ACHN (cell line): ENCODE measurements at places on chromosomes 6 and 20.

GRCh38 chr6:142301651-142302391, at the start of gene ADGRG6:
TSS of gene ADGRG6 (plus strand) at chr6:142302007. CDS start at chr6:142302330, 323 bp downstream.
- peak; percentile 59 for DNase-seq

DNA sequence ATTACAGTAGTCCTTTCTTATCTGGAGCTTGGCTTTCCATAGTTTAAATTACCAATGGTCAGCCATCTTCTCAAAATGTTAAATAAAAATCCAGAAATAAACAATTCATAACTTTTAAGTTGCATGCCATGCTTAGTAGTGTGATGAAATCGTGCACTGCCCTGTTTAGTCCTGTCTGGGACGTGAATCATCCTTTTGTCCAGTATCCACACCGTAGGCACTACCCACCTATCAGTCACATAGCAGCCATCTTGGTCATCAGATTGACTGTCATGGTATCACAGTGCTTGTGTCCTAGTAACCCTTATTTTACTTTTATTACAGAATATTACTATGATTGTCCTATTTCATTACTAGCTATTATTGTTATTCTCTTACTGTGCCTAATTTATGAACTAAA, 924.1 kb downstream of the EYS start:
- no peak for DNase-seq

GRCh38 chr20:45850926-45851325, 6.3 kb downstream of the ACOT8 start:
- DNase-seq, result no peak

DNA sequence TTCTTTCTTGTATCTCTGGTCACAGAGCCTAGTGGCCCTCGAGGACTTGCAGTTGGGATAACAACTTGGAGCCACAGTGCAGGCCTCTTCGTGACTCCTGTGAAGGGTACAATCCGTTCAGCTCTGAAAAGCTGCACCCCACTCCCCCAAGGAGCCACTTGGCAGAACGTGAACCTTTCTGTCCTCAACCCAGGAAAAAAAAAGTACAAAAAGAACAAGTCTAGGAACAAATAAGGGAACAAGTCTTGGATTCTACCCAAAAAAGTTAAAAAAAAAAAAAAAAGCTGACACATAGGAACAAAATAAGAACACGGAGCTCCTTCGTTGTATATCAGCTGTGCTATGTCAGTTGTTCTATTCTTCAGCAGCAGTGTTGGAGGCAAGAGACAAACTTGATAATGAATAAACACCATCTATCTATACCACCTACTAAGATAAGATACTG, 77.9 kb upstream of the TULP1 start:
- DNase-seq, result no peak

DNA sequence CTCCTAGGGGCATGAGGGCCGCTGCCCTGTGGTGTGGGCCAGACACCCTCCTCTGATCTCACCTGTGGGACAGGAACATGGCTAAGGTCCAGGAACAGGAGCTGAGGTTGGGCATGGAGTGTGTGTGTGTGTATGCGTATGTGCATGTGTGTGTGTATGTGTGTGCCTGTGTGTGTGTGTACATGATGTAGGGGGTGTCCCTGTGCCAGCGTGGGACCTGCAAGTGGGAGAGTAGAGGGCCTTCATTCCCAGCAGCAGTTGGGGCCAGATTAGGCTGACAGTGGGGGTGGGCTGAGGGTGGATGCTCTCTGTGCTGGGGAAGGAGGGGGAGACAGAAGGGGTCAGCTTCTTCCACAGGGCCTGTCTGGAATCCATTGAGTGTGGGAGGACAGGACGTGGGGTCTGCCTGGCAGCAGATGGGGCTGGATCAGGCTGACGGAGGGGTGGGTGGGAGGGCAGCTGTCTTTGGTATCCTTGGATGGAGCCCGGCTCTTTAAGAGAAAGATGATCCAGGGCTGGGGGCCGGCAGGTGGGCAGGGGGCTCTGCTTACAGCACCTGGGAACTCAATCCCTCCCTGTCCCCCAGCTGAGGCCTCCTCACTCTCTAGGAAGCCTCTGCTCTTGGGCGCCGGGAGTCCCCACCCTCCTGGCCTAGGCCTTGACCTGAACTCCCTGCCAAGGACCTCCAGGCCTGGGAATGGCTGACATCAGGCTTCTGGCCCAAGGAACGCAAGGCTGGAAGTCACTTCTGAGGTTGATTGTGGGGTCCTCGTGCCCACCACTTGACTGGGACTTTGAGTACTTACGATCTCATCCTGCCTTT, 44.0 kb downstream of the SPDEF start:
- no peak for DNase-seq

DNA sequence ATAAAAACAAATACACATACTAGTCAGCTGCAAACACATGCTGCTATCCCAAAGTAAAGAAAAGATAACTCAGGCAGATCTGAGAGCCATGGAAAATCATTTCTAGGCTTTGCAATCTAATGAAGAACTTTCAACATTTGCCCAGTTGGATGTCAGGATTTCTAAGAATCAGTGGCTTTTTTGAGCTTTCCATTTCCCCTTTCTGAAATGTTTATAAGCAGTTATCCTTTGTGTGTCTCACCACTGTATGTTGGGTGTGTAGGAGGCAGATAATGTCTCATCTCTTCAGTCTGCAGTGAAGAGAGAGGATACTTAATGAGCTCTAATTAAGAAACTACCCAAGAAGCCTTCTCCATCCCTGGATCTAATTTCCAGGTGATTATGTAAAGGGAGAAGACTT, 43.6 kb downstream of the RGS17 start:
- no peak for DNase-seq

- DNase-seq, result no peak
These were observed 13.6 kb downstream of the IP6K3 start for GRCh38 chr6:33732817-33733708.

DNA sequence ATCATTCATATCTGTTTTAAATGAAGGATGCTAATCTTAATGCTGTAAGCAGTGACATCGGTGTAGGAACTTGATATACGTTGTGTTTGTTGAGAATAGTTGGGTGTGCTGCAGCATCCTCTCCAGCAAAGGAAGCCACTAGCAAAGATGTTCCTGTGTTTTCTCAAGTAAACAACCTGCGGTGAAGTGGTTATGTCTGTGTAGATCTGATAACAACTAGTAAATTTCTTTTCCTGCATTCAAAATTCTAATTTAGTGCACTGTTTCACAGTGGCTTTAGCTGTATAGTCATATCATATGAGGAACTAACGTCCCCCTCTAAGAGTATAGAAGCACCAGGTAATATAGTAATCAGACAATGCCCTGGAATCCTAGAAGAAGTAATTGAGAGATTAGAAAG, 38.7 kb downstream of the NCOA7 start:
- no peak for DNase-seq

DNA sequence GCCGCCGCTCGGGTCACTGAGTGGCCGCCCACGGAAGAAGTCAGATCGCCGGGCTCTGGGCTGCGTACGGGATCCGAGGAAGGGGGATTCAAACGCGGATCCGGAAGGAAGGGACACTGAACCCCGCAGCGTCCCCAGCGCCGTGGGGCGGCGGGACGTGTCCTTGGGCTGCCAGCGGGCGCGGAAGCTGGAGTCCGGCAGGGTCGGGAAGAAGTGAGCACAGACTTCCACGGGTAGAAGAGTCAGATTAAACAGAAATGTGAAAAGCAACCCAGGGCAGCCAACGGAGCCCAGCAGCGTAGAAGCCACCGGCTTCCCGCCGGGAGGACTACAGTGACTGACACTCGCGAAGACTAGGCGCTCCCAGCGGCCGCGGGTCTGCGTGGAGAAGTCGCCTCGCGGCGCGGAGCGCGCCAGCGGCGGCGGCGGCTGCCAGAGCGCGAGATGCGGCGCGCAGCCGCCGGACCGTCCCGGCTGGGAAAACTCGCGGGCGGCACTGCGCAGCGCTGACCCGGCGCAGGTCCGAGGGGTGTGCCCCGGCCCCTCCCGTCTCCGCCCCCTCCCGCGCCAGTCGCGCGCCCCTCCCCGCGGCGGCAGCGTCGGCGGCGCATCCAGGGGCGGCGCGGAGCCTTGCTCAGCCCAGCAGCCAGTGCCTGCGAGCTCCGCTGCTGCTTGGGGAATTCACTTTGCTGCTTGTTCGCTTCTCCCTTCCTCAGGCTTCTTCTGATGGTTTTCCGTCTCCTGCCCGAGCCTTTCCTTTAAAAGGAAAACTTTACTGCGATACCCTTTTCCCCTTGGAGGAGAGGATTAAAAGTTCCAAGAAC, at the start of gene SAMD5:
Gene SAMD5, plus strand, starts transcription at position 649 of the 824 bp plus-strand sequence. CDS start 239 bp downstream, outside the sequence.
- DNase-seq, result peak; percentile 53

- no peak for DNase-seq
These were observed 186.7 kb upstream of the ARID1B start for GRCh38 chr6:156590482-156590881.

DNA sequence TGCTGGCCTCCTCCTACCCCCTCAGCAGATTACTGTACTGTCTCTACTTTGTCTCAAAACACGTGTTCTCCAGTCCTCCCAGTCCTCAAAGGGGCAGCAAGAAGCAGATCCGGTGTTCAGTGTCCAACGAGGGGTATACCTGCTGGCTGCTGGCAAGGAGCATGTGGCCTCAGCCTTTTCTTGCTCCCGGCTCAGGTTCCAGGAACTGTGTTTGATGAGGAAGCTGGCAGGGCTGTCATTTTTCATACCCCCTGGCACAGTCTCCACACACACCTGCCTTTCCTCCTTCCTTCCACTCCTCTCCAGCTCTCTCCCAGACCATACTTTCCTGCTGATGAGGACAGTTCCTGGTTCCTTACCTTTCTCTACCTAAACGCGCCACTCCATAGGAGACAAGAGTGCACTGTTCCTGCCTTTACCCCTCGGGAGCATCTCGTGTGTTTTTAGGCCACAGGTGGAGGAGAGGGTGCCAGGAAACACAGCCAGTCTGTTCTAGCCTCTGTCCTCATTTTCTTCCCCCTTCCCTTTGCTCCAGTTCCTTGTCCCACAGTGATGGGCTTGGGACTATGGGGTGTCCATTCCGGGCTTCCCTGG, 77.2 kb downstream of the SSR1 start:
- no peak for DNase-seq

DNA sequence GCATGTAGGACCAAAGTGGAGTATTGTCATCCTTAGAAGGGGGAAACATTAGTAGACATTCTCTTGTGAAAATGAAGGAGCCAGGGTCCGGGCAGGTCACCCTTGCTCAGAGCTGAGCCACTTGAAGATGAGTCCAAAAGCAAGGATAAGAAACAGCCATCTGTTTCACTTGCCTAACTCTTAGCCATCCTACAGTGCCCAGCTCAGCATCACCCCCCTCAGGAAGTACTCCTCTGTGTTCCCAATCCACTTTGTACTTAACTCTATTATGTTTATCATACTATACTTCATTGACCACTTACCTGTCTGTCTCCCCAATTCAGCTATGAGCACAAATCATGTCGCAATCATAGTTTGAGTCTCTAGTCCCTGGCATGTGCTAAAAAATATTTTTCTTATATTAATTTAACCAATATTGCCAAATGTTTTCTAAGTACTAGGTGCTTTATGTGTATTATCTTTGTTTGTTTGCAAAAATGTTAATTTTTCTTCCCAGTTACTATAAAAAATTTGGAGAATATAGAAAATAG, 8.1 kb upstream of the TOX2 start:
- no peak for DNase-seq

- no peak for DNase-seq
These were observed 177.6 kb downstream of the SASH1 start for GRCh38 chr6:148520109-148520841.

- DNase-seq, result no peak
These were observed 435.5 kb upstream of the NRSN1 start for GRCh38 chr6:23690453-23691049.

DNA sequence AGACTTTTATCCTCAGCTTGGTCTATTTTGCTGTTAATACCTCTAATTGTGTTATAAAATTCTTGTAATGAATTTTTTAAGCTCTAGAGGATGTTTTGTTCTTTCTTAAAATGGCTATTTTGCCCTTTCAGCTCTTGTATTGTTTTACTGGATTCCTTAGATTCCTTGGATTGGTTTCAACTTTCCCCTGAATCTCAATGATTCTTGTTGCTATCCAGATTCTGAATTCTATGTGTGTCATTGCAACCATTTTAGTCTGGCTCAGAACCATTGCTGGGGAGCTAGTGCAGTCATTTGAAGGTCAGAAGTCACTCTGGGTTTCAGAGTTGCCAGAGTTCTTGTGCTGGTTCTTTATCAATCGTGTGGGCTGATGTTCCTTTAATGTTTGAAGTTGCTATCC, 37.1 kb downstream of the OTOR start:
- DNase-seq, result no peak

DNA sequence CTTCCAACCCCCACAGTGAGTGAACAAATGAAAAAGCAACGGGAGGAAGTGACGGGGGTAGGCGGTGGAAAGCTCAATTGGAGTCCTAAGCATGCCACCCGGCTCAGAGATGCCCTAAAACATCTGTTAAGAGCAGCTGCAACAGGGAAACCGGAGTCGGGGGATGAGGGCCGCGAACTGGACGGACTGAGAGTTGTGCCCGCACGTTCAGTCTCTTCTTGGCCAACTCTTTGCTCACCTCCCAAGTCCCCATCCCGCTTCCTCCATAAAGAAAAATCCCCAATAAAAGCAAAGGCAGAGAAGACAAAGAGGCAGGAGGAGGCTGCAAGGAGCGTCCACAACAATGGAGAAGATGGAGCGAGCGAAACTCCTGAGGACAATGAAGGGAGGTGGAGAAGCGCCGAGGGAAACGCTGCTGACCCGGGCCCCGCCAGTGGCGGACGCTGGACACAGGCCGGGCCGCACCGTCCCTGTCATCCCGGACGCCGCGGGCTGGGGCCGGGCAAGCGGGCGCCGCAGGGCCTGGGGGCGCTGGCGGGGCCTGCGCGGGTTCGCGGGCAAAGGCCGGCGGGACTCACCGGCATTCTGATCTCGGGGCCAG, 600 bp downstream of the SEC63 start:
- DNase-seq, result peak; percentile 46

DNA sequence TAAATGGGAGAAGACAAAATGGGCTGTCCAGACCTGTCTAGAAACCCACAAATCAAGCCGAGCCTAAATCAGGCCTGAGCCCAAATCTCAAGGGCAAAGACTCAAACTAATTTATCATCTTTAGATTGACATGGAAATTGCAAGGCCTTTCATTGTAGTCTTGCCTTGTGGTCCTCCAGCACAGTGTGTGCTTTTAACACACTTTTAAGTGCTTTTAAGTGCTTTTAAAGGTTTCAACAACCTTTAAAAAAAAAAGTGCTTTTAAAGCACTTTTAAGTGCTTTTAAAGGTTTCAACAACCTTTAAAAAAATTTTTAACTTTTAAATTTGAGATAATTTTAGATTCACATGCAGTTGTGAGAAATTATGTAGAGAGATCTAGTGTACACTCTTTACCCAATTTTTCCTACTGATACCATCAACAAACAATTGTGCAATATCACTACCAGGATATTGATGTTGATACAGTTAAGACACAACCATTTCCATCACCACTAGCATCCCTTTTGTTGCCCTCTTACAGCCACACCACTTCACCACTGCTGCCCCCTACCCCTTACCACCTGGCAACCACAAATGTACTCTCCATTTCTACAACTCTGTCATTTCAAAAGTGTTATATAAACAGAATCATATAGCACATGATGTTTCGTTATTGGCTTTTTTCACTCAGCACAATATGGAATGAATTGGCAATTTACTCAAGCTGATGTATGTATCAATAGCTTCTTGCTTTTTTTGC, 23.1 kb upstream of the DCBLD1 start:
- no peak for DNase-seq

DNA sequence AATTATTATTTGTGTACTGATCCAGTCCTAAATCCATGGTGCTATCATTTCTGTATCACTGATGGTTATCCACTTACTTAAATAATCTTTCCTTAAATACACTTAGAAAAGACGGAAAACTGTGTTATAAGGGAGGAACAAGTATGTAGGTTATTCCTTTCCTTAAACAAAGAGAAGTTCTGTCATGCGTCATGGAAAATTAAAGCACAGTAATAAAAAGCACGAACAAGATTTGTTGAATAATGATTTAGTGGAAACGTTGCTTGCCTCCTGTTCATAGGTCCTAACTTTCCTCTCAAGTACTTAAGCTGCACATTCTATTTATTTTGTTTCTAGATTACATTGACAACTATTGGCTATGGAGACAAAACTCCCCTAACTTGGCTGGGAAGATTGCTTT, 120.4 kb downstream of the KHDC1L start:
- no peak for DNase-seq
